Heart right ventricle (tissue), 16 donors: ENCODE measurements at places on chromosomes 2 and 18. TPM values are rescaled to one million over a fixed set of nuclear protein-coding genes. Genes with fewer than 3 reads are reported as not detected.

GRCh38 chr2:180196419-180196977 lies 189.4 kb upstream of the CWC22 start:
- DNase-seq, result no peak

The MAB21L4 gene
- polyA plus RNA-seq, result not detected

GRCh38 chr2:74845991-74846390 lies 12.1 kb downstream of the HK2 start:
- DNase-seq, result no peak

DNA sequence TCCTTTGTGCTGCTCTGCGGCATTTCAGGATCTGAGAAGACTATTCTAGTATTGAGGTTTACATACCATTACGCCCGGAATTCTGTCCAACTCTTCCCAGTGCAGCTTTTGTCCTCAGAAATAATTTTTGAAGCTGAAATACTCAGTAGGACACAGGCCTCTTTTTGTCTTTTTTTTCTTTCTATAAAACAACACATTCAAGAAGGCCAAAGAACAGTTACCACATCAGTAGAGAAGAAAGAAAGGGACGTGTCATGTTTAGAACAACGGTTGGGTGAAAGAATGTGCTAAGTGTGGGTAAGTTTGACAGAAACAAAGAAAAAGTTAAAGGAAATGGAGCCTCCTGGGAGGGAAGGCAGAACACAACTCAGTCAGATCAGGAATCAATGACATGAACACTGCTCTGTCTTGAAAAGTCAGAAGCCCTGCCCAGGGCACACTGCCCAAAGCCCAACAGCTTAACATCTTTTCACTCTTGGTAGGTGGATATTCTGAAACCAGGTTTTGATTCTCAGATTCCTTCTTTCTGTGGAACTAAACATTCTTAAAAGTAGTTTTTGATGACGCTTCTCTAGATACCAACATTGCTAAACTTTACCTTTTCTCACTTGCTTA lies 198.6 kb upstream of the CWC22 start:
- no peak for DNase-seq

The C1QL2 gene
- not detected for polyA plus RNA-seq

GRCh38 chr2:144374163-144374661 lies 145.7 kb downstream of the ZEB2 start:
- DNase-seq, result no peak

DNA sequence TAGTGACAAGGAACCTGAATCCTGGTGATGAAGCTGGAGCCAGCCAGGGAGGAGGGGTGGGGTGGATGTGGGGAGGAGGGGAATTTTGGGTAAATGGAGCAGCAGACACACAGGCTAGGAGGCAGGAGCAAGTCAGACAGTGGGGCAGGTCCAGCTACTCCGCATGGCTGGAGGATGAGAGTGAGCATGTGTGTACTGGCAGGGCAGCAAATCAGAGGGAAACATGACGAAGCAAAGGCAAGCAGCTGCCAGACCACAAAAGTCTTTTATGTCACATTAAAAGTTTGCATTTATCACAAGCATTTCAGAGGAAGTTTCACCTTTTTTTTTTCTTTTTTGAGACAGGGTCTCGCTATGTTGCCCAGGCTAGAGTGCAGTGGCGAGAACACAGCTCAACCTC lies 11.9 kb upstream of the KIDINS220 start:
- DNase-seq, result no peak

DNA sequence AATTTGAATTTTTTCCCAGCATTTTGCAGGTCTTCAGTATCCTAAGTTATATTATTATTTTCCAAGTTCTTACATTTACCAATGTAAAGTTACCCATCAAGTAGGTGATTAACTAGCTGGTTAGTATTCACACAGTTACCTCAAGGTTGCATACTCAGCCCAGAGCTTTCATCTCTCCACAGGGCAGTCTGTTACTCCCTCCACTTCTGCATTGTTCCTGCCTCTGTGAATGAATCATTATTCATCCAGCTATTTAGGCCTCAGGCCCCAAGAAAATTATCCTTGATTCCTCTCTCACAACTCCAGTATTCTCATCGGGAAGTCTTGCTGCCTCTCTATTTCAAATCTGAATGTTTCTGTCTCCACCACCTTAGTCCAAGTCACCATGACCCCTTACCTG lies 92.2 kb downstream of the SMC6 start:
- no peak for DNase-seq

GRCh38 chr2:122670897-122671296 lies 915.4 kb downstream of the TSN start:
- no peak for DNase-seq

DNA sequence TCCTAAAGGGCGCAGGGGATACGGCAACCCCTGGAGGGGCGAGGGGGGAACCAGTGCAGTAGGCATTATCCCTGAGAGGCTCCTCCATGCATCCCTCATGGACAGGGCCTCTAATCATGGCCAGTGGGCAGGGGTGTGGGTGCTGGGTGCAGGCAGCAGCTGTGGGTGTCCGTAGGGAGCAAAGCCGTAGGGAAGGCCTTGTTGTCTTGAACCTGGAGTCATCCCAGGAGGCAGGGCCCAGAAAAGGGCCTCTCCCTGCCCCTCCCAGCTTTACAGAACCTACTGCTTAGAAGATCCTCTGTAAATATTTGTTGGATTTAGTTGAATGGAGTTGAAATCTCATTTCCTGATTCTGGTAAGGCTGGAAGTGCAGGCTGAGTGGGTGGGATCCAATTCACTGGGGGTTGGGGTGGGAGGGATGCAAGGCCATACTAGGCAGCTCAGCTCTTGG lies 207.0 kb upstream of the HAAO start:
- no peak for DNase-seq

DNA sequence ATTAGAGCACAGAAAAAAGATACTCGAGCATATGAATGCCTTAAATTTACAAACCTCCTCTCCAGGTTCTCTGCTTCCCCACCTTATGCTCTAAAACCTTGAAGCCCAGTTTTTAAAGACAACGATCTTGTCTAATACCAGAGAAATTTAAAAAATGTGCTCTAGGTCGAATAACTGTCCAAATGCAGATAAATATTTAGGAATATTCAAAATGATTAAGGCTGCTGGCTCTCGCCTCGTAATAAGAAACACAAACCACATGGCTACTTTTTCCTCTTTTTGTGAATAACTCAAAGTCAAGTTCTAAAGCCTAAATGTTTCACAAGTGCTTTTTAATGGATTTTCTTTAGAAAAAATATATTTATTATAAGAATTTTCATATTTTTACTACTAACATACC lies 101.3 kb downstream of the SATB2 start:
- no peak for DNase-seq

DNA sequence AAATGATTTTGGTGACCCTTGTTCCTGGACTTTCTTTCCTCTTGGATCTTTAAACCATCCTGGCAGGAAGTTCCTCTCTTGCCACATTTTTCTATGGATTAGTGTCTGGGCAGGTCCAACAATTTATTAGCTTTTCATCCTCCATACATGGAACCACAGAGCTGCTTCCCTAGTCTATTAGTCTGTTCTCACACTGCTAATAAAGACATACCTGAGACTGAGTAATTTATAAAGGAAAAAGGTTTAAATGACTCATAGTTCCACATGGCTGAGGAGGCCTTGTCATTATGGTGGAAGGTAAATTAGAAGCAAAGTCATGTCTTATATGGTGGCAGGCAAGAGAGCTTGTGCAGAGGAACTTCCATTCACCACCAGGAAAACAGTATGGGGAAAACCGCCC lies 122.9 kb downstream of the DDX1 start:
- DNase-seq, result no peak

GRCh38 chr2:11738589-11739436 lies 7.6 kb upstream of the LPIN1 start:
- peak; percentile 56 for DNase-seq

The SKOR2 gene
- not detected for polyA plus RNA-seq

The CENPA gene
- 1.5 TPM for polyA plus RNA-seq

GRCh38 chr2:64819774-64820688 lies 166.3 kb upstream of the SERTAD2 start:
- DNase-seq, result no peak

- DNase-seq, result no peak
Observed at GRCh38 chr2:201415149-201415548, 36.1 kb downstream of the TRAK2 start.

GRCh38 chr18:58217052-58217451 lies 173.0 kb downstream of the NEDD4L start:
- no peak for DNase-seq

DNA sequence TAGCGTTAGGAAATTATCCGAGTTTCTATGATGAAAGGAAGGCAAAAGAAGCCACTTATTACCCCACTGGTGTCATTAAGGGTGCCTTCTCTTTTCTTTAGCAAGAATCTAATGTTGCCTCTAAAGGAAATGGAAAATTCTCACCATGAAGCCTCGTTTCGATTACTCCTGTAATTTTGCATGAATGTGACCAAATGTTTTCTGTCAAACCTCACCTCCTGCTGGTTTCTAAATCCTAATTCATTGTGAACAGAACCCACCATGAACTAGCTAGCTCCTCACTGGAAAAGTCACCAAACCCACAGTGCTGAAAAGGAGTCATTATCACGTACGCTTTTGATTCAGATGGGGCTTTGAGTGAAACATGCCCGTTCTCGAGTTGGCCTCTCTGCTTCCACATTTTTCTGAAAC lies 119.9 kb downstream of the COPS8 start:
- no peak for DNase-seq

The TRPM8 gene
- polyA plus RNA-seq, result not detected

GRCh38 chr18:8139127-8139527 lies 470.1 kb upstream of the RAB12 start:
- DNase-seq, result peak; percentile 34

DNA sequence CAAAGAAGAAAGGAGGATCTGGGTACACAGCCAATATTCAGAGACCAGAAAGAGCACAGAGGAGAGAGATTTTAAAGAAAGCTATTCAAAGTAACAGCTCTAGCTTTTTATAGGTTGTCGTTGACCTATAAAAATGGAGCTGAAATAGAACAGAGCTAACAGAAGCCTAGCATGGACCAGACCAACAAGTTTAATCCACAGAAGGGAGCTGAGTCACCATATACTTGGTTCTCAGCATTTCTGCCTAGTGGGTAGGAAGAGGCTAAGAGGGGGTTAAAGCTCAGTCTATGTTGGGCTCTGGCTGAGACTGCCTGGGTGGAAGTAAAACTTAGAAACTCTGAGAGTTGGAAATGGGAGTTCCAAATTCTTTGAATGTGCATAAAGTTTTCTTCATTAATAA lies 678.0 kb upstream of the CDH2 start:
- no peak for DNase-seq

- DNase-seq, result no peak
Observed at GRCh38 chr2:68501768-68502167, 34.4 kb downstream of the APLF start.

The INHBB gene
- polyA plus RNA-seq, result 3.6 TPM

DNA sequence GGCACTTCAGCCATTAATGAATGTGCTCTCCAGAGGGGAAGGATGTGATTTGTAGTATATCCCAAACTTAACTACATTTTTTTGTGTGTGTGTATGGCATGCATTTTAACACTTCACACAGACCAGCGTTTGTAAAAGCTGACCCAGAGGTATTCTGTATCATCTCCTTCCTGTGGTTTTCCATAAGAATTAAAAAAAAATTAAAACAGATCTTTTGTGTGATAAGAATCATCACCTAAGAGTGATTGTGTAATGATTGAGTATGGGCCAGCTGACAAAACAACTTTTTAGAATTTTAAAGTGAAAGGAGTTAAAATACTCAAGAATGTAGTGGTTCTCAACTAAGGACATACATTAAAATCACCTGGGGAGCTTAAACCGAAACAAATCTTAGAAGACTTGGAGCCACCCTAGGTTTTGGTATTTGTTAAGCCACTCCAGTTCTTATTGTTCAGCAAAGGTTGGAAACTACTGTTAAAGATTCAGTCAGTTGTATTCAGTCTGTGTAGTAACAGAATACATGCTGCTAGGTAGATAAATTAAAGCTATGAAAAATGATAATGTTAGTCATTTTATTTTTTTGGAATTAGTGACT lies 120.1 kb downstream of the HAUS1 start:
- DNase-seq, result no peak

GRCh38 chr18:13165636-13166423 lies 52.7 kb upstream of the LDLRAD4 start:
- DNase-seq, result no peak

The CHRNG gene
- not detected for polyA plus RNA-seq

The SAG gene
- polyA plus RNA-seq, result not detected

- no peak for DNase-seq
Observed at GRCh38 chr18:10400534-10401307, 53.7 kb upstream of the APCDD1 start.

- no peak for DNase-seq
Observed at GRCh38 chr2:49286045-49286444, 131.7 kb upstream of the FSHR start.

DNA sequence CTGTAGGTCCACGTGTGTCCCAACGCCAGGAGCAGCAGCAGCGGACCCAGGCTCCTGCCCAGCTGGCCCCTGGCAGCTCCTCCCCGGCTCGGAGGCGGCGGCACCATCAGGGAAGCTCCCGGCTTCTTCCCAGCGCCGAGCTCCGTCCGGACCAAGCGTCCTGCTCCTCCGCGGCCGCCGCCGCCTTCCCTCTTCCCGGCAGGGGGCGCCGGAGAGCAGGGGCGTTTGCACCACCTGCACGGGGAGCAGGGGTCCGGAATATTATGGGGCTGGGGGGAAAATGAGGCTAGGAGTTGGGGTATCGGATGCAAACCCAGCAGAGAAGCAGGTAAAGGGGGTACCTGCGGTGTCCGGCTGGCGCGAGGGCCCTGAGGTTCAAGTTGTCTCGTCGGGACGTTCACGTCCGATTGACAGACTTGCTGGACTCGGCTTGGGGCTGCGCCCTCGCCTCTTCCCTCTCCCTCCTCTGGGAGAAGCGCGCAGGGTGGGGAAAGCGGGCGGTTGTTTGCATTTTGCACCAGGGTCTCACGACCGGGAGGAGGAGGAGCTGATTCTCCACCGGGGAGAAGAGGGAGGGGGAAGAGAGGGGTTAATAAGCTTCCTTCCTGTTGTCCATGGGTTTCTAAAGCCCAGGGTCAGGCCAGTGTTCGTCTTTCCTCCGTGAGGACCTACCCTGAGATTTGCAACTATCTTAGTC lies at the start of gene CCBE1:
CCBE1 (minus strand) TSS at position 188 of the 697 bp plus-strand sequence.
- peak; percentile 15 for DNase-seq

DNA sequence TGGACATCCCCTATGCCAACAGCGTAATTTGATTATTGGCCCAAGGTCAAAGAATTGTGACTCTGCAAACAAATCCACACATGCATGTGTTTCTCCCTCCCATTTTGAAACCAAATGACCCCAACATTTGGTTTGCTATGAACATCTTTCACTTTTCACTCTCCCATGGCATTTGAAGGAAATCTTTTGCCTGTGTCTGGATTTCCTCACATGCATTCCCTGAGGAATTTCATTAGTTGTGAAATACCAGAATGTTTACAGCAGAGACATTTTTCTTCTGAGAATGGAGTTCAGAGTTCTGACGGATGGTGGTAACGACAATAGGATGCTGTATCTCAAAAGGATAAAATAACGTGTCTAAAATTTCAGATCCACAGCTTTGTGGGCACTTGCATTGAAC lies 60.3 kb upstream of the LMAN1 start:
- DNase-seq, result no peak
